H9 (cell line): ENCODE measurements at places on chromosomes 6 and 20.

- DNase-seq = no peak
These were observed 114.5 kb upstream of the SCGN start for GRCh38 chr6:25537349-25538018.

- DNase-seq = no peak
These were observed 38.7 kb upstream of the THEMIS start for GRCh38 chr6:127939442-127940066.

GRCh38 chr6:29933955-29934354 is 8.4 kb upstream of the HLA-A start:
- no peak for DNase-seq

DNA sequence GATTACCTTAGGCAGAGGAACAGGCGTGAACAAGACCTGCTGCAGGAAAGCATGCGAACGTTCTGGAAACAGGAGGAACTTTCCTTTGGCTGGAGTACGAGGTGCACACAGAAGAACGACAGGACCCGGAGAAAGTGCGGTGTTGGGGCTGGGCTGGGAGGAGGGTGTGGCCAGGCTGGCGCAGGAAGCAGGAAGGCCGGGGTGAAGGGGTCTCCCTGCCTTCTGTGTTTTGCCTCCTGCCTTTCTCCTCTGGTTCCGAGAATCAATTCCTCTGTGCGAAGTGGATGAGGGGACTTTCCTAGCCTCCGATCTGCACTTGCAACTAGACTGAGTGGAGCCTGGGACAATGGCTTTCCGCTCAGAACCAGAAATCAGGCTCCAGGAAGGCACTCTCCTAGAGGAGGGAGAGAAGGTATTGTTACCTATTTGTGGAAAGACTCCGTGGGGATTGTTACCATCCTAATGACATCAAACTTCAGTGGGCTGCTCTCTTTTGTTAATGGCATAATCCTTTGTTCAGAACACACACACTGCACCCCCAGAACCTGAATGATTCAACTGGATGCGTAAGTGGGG is 22.9 kb upstream of the PLEKHG1 start:
- DNase-seq = no peak
